Progenitor cell of endocrine pancreas (in vitro differentiated cells): ENCODE measurements at places on chromosomes 7 and 10. TPM values are rescaled to one million over a fixed set of nuclear protein-coding genes. Genes with fewer than 3 reads are reported as not detected.

The SPDYE2 gene
- not detected in 2 replicates for total RNA-seq

The SPDYE5 gene
- not detected in 2 replicates for total RNA-seq

The FFAR4 gene
- total RNA-seq: 0.07 and 0.13 TPM in 2 replicates

The LIPA gene
- 17.0 and 19.5 TPM in 2 replicates for total RNA-seq

The PDIA4 gene
- total RNA-seq: 238 TPM in 2 replicates

The PRRT4 gene
- 0.86 and 2.9 TPM in 2 replicates for total RNA-seq

The SPDYE6 gene
- not detected in 2 replicates for total RNA-seq

The LRRC61 gene
- total RNA-seq: 28.1 and 28.3 TPM in 2 replicates

The CTNNA3 gene
- total RNA-seq: 1.7 and 3.4 TPM in 2 replicates

The ACTL6B gene
- 4.1 and 4.2 TPM in 2 replicates for total RNA-seq

The DENND2A gene
- total RNA-seq: 32.0 and 39.8 TPM in 2 replicates

The GRM3 gene
- 0.98 and 1.4 TPM in 2 replicates for total RNA-seq

The DPP6 gene
- 13.1 and 13.4 TPM in 2 replicates for total RNA-seq

The CDNF gene
- total RNA-seq: 1.3 and 2.3 TPM in 2 replicates

The MBLAC1 gene
- 1.6 and 2.2 TPM in 2 replicates for total RNA-seq

The UNCX gene
- total RNA-seq: not detected in 2 replicates

The CNTNAP2 gene
- 6.5 and 8.2 TPM in 2 replicates for total RNA-seq

The TMEM184A gene
- total RNA-seq: 7.4 and 8.6 TPM in 2 replicates

The SORCS1 gene
- total RNA-seq: 13.6 and 14.1 TPM in 2 replicates

The CDH23 gene
- 0.43 and 0.53 TPM in 2 replicates for total RNA-seq

The CCDC172 gene
- not detected in 2 replicates for total RNA-seq

The KIF5B gene
- 111 and 115 TPM in 2 replicates for total RNA-seq

The ANKRD61 gene
- total RNA-seq: 0.22 and 0.47 TPM in 2 replicates

The CYP17A1 gene
- total RNA-seq: not detected in 2 replicates

The TRIL gene
- 8.0 and 9.3 TPM in 2 replicates for total RNA-seq

The LRRC4 gene
- total RNA-seq: 15.9 and 19.4 TPM in 2 replicates

The SUGCT gene
- 5.7 and 6.2 TPM in 2 replicates for total RNA-seq

The KIAA1549 gene
- 43.1 and 45.8 TPM in 2 replicates for total RNA-seq

The SH2D4B gene
- total RNA-seq: 0.11 and 0.12 TPM in 2 replicates

The SMO gene
- 103 and 104 TPM in 2 replicates for total RNA-seq

The CEP55 gene
- 9.1 and 10.5 TPM in 2 replicates for total RNA-seq

The INA gene
- 6.2 TPM in 2 replicates for total RNA-seq

The PRSS37 gene
- not detected in 2 replicates for total RNA-seq

The CNPY1 gene
- total RNA-seq: not detected in 2 replicates

The ZEB1 gene
- total RNA-seq: 1.2 and 1.7 TPM in 2 replicates
